ENCODE measurements at places on chromosomes 2 and 18.

DNA sequence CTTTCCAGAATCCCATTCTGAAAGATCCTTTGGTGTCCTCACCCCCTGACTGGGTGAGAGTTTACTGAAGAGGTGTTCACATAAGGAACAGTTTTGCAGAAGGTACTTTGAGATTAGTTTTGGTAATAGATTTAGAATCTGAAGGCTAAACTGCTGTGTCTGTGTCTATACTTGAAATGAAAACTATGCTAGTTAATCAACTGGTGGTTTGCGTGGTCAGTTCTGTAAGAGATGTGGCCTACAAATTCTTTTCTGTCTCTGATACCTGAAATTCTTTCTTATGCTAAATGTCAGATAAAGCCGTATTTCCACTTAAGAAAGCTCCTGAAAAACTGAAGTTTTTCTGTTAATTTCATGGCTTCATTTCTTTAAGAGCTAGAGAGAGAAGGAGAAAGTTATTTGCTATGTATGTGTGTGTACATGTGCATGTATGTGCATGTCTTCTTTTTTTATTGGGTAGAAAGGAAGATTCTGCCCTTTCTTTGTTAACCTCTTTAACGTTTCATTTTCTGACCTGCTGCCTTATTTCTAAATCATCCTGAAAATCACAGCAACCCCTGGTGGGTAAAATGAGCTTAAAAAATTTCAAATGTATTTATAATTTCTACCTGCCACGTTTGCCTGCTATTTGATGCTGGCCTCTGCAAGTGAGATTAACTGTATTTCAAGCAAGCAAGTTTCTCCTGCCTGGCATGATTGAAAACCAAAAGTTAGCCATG is 552.0 kb upstream of the NRP2 start:
- DNase-seq, result no peak

DNA sequence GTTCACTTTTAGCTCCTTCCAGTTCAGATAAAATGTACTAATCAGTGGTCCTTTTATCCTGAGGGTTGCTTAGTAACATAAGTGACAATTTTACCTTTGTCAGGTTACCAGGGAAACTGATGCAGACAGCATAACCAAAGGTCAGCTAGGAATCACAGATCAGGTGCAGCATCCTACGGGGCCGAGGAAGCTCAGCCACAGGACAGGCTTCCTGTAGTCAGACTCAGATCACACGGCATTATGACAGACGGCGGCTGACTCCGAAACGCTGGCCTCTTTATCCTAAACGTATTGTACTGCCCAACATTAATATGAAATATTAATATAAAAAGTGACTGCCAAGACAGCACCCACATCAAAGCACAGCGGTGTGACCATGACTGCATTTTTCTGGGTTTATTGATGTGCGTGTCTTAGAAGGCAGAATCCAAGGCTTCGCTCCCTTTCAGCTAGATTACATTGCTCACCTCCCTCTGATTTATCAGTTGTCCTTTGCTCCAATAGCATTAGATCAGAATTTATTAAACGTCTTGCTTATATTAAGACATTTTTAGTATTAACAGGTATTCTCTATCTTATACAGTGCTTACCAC is 444.5 kb downstream of the CMPK2 start:
- no peak for DNase-seq

GRCh38 chr18:10213526-10213925 is 240.9 kb upstream of the APCDD1 start:
- no peak for DNase-seq

DNA sequence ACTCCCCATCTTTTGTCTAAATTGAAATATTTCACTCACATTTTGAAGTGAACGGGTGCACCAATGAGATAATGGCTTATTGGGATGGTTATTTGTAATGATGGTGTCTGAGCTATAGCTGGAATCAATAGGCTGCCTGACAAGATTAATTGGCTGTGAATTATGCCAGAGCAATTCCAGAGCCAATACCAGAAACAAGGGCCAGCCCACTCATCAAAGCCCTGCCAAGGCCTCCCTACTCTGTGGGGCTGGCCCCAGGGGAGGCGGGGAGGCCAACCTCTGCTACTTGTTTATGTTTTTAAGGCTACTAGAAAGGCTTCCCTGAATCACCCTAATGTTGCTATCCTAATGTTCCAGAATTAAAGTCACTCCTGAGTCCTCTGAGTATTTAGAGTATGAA is 29.1 kb upstream of the NEMP2 start:
- DNase-seq, result no peak

DNA sequence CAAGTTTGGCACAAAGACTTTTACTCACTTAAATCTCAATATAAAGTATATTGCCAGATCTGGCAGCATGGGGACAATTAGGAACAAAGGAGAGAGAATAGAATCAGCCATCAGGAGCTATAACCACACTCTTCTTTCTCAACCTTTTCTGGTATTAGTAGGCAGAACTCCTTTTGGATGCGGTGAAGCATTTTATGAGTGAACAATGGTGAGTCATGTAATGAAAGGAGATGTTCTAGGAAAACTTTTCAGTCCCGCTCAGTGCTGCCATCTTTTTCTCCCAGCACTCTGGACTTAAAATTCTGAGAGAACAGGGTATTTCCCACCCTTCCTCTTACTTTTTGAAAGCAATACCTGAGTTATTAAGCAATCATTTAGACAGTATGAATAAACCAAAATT is 32.2 kb downstream of the PLEKHA3 start:
- DNase-seq, result no peak

Data from hematopoietic multipotent progenitor cell treated with erythropoietin and hydrocortisone succinate and interleukin-3 and kit ligand, for 15 days (in vitro differentiated cells).